ENCODE measurements at places on chromosomes 2 and 18. TPM values are rescaled to one million over a fixed set of nuclear protein-coding genes. Genes with fewer than 3 reads are reported as not detected.

- DNase-seq, result no peak
Measured at GRCh38 chr18:76573325-76574025, 78.4 kb upstream of the ZNF516 start.

DNA sequence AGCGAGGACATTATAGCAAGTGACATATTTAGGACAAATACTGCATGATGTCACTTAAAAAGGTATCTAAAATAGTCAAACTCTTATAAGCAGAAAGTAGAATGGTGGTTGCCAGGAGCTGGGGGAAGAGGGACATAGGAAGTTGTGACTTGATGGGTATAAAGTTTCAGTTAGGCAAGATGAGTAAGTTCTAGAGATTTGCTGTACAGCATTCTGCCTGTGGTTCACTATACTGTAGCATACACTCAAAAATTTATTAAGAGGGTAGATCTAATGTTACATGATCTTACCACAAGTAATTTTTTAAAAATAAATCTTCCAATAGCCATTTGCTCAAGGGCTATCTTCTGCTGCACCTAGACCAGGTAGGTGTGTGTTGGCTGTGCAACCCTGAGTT lies 78.1 kb upstream of the NPAS2 start:
- DNase-seq, result no peak

GRCh38 chr2:12457831-12458230 lies 258.9 kb upstream of the TRIB2 start:
- peak; percentile 66 for DNase-seq

- DNase-seq, result no peak
Measured at GRCh38 chr2:59276917-59277316, 1035.8 kb upstream of the FANCL start.

GRCh38 chr2:197869501-197870111 lies 65.2 kb downstream of the PLCL1 start:
- DNase-seq, result no peak

DNA sequence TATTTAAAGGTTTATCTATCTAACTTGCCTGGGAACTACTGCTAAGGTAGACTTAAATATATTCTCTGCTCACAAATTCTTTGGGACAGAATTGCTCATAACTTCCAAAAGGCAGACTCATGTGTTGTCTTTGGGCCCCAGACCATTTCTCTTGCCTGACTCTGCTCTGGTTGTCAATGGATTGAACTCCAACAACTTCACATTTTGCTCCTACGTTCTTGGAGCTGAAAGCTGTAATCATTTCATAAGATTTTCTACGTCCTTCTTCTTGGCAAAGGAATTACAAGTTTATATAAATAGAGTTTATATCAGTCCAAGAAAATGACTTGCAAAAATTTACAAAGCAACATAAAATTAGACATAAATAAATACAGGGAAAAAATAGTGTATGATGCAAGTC lies 32.9 kb upstream of the PPM1B start:
- DNase-seq, result no peak

- no peak for DNase-seq
Measured at GRCh38 chr2:41935825-41936224, 112.0 kb upstream of the PKDCC start.

Gene RGPD3
- total RNA-seq, result 0.67 TPM

Gene RESP18
- total RNA-seq, result not detected

Gene MROH2A
- total RNA-seq, result 20.4 TPM
